ENCODE measurements at places on chromosomes 2 and 18. TPM values are rescaled to one million over a fixed set of nuclear protein-coding genes. Genes with fewer than 3 reads are reported as not detected.
A peak's percentile ranks its signal among the peaks of the same experiment; 100 is the strongest.

DNA sequence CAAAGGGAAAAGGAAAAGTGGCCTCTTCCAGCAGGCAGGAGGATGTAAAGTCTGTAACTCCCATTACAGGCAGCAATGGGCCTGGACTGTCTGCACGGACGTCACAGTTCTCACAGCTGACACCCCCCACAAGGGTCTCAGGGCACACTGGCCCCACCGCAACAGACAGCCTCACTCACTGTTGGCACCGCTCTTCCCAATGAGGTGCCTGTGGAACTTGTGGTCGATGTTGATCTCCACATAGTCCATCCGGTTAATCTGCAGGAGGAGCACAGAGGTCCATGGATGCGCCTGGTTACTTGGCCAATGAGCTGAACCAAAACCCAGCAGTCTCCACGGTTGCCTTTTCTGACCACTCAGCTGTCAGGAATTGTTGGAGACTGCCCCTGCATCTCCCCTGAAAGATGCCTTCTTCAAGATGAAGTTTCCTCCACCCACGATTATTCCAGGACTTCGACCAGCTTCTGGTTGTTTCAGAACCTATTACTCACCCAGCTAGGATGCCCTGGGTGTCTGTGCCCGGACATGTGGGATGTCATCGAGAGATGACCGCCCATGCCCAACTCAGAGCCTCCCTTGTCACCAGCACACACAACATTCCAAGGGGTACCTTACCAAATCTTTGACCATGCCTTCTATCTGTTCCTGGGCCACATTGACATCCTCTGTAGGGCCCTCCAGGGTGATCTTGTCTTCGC is 62.5 kb downstream of the HDLBP start:
- no peak for DNase-seq

DNA sequence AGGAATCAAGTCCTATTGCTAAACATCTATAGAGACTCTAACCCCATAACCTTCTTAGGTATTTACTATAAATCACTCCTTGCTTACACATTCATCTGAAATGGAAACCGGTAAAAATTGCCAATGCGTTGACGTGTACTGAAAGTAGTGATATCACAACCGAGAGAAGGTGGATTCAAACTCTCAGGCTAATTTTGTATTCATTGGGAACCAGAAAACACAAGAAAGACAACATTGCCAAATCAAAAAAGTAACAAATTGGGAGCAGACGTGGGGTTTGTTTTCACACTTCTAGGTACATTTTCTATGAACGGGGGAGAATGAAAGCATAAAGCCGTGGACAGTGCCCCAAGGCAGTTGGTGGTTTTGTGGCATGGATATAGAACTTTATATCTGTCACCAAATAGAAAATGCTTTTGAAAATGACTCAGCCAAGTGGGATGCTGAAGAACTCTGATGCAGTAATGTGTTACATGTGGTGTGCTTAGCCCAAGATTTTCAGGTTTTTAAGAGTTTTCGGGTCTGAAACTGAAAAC is 155.1 kb upstream of the RASGRP3 start:
- no peak for DNase-seq

- DNase-seq: peak; percentile 46
These were observed 129.5 kb upstream of the PELI1 start for GRCh38 chr2:64273524-64274398.

The ASNSD1 gene
- total RNA-seq: 33.0 TPM

GRCh38 chr2:37780387-37780676 is 108.9 kb upstream of the CDC42EP3 start:
- no peak for DNase-seq

GRCh38 chr2:178865146-178865936 is 58.1 kb upstream of the TTN start:
- peak; percentile 46 for DNase-seq

DNA sequence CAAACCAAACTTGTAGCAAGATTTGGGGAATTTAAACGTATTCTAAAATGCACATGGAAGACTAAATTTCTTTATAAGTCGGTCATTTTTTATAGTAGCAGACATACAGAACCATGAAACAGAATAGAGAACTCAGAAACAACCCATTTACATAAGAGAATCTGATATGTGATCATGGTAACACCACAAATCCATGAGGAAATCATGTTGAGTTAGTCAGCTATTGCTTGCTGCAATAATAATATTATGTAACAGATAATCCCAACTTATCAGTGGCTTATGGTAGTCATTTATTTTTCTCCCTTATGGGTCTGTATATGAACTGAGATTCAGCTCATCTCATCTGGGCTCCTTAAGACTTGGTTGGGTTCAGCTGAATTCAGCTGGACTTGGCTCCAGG is 103.4 kb upstream of the SERTAD2 start:
- no peak for DNase-seq

The CRACDL gene
- 4.0 TPM for total RNA-seq

DNA sequence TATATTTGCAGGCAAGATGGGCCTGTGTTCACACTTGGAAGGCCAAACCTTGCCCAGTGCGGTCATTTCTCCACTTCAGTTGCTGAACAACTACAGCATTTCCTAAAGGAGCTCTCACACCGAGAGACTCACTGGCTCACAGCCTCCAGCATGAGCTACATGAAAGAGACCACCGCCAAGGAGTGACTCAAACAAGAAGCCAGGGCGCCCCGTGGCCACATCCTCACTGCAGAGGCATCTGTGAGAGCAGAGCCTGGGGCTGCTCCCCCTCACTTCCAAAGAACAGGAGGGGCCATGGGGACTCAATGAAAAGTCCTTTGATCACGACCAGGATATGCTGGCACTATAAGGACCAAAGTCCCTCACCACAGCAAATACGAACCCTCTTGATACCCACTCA is 50.0 kb downstream of the TMEM163 start:
- DNase-seq: no peak

The PLEK gene
- total RNA-seq: 4.1 TPM

DNA sequence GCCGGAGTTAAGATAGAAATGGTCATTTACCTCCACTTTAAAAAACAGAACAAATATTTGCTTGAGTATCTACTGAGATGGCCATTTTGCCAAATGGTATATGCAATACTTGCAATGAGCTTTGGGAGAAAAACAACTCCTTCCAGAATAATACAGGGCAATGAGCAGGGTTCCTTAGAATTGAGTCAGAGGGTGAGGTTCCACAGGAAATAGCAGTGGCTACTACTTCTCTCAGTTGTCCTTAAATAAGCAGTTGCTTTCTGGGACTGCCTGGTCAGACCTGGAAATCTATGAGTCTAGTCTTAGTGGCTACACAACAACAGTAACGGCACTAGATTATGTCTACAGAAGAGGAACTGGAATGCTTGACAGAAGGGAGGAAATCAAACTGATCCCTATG is 80.9 kb upstream of the CCDC85A start:
- no peak for DNase-seq

- no peak for DNase-seq
These were observed 479.7 kb upstream of the ID2 start for GRCh38 chr2:8202132-8202531.

- no peak for DNase-seq
These were observed 55.7 kb downstream of the ARHGEF33 start for GRCh38 chr2:38945372-38945771.

The SLC9A2 gene
- total RNA-seq: 0.15 TPM

The DYNC1I2 gene
- 71.2 TPM for total RNA-seq

- no peak for DNase-seq
These were observed 123.4 kb downstream of the MRO start for GRCh38 chr18:50696436-50696835.

The UNC80 gene
- not detected for total RNA-seq

DNA sequence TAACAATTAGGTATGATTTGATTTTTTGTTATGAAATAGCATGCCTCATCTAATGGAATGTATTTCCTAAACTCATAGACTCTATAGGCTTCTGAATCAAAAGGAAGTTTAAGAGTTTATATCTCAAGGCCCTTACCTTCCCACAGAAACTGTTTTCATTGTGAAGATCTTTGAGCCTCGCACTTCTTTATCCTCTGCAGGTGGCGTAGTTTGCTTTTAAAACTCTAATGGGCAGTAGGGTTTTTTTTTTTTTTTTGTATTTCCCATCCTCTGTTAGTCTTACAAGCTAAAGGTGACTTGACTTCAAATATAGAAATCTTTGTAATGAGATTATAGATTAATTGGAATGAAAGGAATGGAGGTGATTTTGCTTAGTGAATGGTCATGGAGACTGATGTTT is 28.3 kb downstream of the DYNC2LI1 start:
- no peak for DNase-seq

GRCh38 chr18:33946336-33946735 is 278.4 kb downstream of the NOL4 start:
- DNase-seq: no peak

The MLPH gene
- 88.9 TPM for total RNA-seq

GRCh38 chr2:177264209-177264692 is 276 bp downstream of the NFE2L2 start:
- DNase-seq: no peak

DNA sequence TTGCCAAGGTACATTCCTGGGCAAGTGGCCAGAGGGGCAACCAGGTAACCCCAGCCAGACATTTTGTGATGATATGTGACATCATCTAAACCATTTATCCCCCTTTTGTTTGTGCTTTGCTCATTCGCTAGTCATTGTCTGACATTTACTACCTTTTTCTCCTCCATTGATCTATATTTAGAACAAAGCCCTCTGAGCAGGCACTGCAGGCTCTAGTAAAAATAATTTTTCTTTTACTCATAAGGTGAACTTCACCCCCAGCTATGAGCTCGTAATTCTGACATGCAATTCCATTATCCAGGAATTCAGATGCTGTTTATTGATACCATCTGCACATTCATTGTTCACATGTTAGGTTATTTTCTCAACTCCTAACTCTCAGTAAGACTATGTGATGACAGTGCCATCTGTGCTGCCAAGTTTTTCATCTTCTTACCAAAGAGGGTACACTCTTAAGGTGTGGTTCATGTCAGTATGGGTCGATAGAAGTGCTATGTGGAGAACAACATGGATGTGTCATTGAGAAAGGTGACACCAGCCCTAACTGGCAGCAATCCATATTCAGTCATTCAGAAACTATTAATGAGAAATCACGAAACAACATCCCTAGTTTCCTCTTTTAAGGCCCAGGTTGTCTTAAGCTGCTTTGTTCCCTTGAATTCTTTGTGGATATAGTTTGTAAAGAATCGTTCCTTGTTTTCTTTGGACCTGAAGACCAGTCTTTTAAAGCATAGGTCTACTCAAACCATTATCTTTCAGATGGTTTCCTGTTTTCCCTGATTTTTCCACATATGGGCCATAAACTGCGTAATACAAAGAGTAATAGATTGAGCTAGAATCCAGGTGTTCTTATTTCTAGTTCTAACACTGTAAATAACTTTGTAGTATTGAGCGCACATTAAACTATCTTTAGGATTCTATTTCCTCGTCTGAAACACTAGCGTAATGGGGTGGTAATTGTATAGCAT is 978.1 kb upstream of the CDH2 start:
- DNase-seq: no peak

- peak; percentile 42 for DNase-seq
These were observed 147.6 kb downstream of the SLC8A1 start for GRCh38 chr2:40304340-40304739.

The SNORC gene
- total RNA-seq: 1.3 TPM

DNA sequence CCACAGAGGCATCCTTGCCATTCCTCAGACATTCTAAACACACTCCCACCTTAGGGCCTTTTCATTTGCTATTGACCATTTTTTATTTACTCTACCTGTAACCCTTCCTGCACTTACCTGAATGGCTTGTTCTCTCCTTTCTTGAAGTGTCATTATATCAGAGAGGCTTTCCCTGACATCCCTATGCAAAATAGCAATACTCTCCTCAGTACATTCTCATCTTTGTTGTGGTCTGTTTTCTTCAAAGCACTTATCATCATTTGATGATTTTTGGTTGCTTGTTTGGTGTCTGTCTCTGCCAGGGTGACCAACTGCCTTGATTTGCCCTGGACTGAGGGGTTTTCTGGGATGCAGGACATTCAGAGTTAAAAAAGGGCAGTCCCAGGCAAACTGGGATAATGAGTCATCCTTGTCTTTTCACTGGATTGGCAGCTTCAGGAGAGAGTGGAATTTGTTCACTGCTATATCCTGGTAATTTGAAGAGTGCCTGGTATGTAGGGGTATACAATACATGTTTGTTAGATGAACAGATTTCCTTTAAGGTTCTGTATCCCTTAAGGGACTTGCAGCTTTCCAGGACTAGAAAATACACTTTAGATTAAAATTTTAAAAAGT is 102.4 kb downstream of the BABAM2 start:
- DNase-seq: no peak

The CD28 gene
- 0.92 TPM for total RNA-seq

The SALL3 gene
- total RNA-seq: not detected

The C2orf66 gene
- total RNA-seq: not detected

GRCh38 chr18:58789876-58790240 is 74.8 kb upstream of the ZNF532 start:
- no peak for DNase-seq

DNA sequence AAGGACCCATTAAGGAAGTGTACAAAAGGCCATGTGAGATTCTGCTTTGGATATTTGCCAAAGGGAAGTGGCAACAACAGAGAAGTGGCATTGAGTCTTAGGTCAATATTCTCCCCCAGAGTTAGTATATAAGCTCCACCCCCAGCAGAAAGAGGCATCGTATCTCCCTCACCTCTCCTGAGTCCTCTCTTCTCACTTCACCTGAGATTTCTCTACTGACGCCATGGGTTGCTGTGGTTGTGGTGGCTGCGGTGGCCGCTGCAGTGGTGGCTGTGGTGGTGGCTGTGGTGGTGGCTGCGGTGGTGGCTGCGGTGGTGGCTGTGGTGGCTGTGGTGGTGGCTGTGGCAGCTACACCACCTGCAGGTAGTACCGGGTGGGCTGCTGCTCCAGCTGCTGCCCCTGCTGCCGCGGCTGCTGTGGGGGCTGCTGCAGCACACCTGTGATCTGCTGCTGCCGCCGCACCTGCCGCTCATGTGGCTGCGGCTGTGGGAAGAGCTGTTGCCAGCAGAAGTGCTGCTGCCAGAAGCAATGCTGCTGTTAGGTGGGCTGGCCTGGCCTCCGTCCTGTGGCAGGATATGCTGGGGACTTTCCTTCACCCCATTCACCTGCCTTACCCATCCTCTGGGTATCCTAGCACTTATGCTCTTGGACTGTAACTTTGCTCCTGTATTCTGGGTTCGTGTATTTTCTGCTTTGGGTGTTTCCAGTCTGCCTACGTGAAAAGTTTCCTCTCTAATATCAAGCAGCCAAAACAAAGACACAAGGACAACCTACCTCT is 5.9 kb downstream of the SCYGR3 start:
- DNase-seq: no peak

DNA sequence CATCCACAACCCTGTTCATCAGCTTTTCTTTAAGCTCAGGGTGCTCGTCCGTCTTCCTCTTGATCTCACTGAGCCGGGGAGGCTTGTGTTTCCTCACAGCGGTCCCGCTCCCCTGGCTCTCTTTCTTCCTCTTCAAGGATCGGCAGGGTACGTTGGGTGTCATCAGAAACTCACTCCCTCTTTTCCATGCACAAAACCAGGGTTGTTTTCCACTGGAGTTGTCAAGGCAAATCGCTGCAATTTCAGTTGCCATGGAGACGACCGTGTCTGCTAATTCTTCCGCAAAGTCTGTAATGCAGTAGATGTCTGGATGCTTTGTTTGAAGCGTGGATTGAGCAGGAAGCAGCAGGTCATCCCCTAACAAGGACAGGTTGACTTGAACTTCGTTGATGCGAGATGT is 146.4 kb downstream of the DAW1 start:
- no peak for DNase-seq
